ENCODE measurements at places on chromosomes 4 and X.

DNA sequence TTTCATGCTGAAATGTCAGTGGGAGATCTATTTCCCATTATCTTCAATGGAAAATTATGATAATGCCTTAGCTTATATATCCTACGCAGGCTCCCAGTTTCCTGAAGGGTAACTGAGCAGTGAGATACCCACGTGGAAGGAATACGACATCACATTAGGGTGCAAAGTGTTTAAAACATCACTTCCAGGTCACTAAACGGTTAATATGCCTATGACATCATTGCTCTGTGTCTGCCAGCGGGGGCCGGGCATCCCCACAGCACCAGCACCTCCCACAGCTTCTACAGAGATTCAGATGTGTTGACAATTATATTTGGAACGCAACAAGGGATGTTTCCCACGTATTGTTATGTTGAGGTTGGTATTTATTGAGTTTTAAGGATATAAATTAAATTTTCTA is 27.1 kb downstream of the TMEM271 start:
- DNase-seq, result no peak

DNA sequence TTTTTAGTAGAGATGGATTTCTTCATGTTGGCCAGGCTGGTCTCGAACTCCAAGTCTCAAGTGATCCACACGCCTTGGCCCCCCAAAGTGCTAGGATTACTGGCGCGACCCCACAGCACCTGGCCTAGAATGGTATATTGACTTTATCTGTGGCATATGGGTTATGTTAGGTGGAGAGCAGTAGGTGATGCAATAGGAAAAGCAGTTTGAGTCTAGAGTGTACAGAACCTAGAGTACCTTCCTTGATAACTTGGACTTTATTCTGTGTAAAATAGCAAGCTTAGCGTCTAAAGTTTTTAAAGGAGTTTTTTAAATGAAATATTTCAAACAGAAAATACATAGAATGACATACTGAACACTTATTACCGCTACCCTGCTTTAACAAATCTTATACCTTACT is 312.0 kb upstream of the ZCCHC13 start:
- DNase-seq, result no peak

- no peak for DNase-seq
Measured at GRCh38 chr4:100872811-100873210, 355.0 kb upstream of the EMCN start.

DNA sequence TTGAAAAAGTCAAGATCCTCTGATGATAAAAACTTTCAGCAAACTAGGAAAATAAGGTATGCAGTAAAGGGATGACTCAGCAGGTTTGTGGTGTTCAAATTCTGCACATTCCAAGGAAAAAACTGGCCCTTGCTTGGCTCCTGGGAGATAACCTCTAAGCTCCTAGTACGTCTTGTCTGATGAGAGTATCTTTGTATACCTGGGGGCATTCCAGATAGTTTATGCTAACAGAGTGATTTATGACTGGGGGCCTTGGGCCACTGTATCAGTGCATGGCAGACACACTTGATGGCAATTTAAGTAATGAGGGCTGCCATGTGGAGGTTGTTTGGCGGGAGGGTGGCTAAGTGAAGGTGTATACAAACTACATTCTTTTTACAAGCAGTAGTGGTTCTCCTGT is 56.9 kb downstream of the NSG1 start:
- DNase-seq, result no peak

GRCh38 chrX:109732017-109732801 is 848 bp downstream of the ACSL4 start:
- no peak for DNase-seq
